ENCODE measurements at places on chromosomes 1 and 21. TPM values are rescaled to one million over a fixed set of nuclear protein-coding genes. Genes with fewer than 3 reads are reported as not detected.

The PTGS2 gene
- 2.4 TPM for total RNA-seq

The SLC25A34 gene
- 0.12 TPM for total RNA-seq

The FLG gene
- total RNA-seq: under 0.01 TPM

The SH2D1B gene
- 0.12 TPM for total RNA-seq

The ALX3 gene
- not detected for total RNA-seq

All from RPMI7951 (cell line).